ENCODE measurements at places on chromosomes 3 and 15.
A peak's percentile ranks its signal among the peaks of the same experiment; 100 is the strongest.

DNA sequence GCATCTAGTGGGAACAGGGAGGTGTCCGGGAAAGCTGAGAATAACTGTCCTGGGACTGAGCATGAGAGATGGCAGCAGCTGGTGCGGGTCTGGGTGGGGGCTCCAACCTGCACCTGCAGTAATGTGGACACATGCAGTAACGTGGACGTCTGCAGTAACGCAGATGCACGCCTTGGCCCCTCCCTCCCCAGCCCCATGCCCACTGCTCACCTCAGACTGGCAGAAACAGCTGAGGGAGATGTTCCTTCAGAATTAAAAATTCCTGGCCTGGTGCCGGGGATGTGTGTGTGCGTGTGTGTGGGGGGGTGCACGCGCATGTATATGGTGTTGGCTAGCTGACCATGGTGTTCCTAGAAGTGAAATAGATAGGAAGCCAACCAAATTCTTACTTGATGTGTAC, 86.7 kb upstream of the OXTR start:
- DNase-seq: no peak

- no peak for DNase-seq
Observed at GRCh38 chr3:65568497-65568896, 470.2 kb downstream of the MAGI1 start.

DNA sequence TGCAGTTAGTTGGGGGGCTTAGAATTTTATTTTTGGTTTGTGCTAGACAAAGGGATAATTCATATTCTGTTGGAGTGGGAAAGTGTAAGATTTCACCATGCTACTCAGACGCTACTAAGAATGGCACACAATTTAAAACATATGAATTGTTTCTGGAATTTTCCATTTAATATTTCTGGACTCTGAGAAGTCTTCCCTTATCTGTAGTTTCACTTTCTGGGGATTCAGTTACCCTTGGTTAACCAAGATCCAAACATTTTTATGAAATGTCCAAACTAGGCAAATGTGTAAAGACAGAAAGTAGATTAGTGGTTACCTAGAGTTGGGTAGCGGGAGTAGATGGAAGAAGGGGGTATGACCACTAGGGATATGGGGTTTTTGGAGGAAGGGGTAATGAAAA, 53.1 kb downstream of the TCF12 start:
- no peak for DNase-seq

DNA sequence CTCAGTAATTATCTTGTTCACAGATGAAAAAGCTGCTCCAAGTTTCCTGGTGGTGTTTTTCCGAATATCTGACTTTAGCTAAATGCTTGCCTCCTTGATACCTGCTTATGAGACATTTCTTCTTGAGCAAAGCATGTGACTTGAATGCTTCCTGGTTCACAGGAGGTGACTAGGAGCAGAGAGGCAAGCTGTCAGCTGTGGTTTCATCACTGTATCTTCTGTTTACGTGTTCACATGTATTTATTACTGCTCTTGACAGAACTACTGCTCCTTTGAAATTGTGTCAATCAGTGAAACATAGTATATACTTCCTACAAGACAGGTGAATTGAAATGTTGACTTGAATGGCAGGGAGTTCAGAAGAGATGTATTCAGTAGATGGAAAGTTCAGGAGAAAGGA, 8.9 kb upstream of the SPPL2A start:
- peak; percentile 77 for DNase-seq

- DNase-seq: no peak
Observed at GRCh38 chr15:33679061-33679460, 289.2 kb upstream of the CHRM5 start.

DNA sequence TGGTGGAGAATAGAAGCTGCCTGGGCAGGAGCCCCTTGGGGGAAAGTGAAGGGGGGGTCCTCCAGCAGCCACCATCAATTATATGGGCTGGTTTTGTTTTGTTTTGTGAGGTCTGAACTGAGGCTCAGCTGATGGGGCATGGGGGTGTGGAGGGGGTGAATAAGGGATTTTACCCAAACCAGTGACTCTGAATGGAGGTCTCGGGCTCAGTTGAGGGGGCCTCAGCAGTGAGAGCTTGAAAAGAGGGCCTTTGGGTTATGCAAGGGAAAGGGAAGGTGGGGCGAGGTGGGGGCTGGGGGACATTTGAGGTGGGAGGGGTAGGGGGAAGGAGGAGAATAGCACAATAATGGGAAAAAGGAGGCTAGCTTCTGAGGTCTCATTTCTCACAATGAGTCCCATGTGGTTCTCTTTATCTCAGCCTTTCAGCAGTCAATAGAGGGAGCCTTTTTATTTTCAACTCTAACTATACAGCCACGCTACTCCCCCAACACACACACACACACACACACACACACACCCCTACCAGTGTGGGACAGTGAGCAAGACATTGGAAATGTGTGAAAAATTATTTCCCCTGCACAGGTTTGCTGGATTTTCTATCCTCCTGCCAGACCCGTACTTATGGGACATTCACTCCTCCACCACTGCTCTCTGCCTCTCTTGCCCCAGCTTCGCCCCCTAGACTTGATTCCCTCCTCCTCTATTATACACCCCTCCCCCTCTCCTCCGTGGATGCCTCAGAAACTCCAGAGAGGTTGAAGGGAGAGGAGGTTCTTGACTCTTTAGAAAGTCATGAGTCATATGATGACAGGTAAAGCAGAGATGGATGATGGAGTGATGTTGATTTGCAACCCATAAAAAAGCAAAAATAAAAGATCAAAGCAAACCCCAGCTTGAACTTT, 96.0 kb downstream of the GTPBP8 start:
- peak; percentile 24 for DNase-seq

- no peak for DNase-seq
Observed at GRCh38 chr3:58991026-58991425, 58.8 kb downstream of the CFAP20DC start.

DNA sequence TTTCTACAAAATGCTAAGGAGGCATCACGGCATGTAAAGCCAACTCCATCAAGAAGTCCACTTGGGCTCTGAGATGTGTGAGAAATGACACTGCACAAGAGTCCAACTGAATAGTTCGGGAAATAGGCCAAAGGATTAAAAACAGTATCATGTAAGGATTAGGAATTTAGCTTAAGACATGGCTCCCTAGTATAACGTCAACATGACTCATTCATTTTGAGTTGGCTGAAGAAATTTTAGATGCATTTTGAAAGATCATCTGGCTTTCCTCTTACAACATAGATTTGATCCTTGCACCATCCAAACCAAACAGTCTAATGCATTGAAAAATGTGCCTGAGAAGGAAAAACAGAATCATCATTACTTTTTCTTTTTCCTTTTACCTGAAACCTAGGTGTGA, 109.3 kb upstream of the MME start:
- DNase-seq: peak; percentile 89

DNA sequence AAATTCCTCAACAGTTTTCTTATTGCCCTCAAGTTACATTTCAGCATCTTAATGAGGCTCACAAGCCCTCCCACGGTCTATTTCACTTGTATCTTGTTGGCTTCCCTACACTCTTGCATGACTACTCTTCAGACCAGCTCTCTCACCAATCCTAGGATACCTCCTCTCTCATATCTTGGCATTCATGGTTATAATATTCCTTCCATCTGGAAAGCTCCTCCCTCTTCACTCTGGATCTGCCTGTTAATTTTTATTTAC, 8.5 kb upstream of the CCDC80 start:
- no peak for DNase-seq

DNA sequence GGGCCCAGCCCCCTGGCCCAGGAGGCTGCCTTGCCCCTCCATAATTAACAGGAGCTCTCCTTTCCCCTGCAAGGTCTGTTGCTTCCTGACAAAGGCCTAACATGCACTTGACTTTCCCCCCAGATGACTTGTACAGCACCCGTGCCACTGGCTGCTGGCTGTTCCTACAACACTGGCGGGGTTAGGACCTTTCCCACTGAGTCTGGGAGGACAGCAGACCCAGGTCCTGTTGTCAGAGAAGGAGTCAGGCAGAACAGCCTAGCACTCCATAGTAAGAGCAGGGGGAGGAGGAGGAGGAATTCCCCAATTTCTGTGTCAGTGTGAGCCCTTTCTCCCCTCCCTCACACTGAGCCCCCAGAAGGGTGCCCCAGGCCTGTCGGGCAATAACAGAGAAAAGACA, 99.2 kb downstream of the CORO2B start:
- DNase-seq: no peak

DNA sequence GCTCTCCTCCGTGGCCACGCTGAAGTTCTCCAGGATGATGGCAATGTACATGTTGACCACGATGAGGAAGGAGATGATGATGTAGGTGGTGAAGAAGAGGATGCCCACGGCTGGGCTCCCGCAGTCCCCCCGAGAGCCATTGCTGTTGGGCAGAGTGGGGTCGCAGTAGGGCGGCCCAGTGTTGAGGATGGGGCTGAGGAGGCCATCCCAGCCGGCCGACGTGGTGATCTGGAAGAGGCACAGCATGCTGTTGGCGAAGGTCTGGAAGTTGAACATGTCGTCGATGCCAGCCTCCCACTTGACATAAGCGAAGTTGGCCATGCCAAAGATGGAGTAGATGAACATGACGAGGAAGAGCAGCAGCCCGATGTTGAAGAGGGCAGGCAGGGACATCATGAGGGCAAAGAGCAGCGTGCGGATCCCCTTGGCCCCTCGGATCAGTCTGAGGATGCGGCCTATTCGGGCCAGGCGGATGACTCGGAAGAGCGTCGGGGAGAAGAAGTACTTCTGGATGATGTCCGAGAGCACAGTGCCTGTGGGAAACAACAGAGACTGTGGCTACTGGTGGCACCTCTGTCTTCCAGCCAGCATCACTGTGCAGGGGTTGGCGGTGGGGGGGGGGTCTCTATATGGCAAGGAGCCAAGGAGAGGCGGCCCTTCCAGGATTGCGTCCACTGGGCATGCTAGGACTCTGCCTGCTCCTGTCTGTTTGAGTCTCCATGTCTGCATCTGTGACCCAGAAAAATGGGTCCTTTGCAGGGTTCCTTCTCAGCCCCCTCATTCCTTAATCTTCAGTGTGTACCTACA, 55.1 kb downstream of the EXOG start:
- no peak for DNase-seq
